Effector CD8-positive, alpha-beta T cell (primary cell): ENCODE measurements at places on chromosomes 11 and 22.
A peak's percentile ranks its signal among the peaks of the same experiment; 100 is the strongest.

DNA sequence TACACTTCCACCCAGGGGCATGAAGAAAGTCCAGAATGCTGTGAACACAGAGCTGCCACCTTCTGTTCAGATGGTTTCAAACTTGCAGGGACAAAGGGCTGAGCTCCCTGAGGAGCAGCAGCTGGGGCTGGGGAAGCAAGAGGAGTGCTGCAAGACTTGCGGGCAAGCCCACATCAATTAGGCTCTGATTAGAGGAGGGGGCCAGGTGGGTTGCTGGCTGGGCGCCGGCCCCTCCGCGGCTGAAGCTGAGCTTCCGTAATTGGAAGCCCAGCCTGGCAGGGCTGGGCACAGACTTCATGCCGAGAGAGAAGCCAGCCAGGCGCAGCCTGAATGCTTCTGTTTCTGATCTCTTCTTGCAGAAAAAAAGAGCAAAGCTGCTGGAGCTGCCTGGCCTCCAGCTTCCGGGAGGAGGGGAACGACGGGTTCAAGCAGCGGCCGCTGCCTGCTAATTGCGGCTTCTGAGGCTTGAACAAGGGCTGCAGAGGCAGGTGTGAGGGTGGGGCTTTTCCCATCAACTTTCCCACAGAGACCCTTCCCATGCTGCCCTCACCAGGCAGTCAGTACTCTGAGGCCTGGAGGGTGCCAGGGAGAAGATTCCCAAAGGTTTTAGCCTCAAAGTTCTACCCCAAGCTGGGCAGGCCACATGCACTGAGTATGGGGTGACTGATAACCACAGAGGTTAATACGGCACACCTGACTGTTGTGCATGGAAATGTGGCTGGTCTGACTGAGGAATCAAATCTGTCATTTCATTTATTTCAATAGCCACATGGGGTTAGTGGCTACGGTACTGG is 91.1 kb upstream of the LMO1 start:
- DNase-seq = no peak

- DNase-seq = no peak
Observed at GRCh38 chr11:78684377-78684776, 109.7 kb upstream of the NARS2 start.

GRCh38 chr11:119907878-119908572 is 179.0 kb upstream of the NECTIN1 start:
- no peak for DNase-seq

DNA sequence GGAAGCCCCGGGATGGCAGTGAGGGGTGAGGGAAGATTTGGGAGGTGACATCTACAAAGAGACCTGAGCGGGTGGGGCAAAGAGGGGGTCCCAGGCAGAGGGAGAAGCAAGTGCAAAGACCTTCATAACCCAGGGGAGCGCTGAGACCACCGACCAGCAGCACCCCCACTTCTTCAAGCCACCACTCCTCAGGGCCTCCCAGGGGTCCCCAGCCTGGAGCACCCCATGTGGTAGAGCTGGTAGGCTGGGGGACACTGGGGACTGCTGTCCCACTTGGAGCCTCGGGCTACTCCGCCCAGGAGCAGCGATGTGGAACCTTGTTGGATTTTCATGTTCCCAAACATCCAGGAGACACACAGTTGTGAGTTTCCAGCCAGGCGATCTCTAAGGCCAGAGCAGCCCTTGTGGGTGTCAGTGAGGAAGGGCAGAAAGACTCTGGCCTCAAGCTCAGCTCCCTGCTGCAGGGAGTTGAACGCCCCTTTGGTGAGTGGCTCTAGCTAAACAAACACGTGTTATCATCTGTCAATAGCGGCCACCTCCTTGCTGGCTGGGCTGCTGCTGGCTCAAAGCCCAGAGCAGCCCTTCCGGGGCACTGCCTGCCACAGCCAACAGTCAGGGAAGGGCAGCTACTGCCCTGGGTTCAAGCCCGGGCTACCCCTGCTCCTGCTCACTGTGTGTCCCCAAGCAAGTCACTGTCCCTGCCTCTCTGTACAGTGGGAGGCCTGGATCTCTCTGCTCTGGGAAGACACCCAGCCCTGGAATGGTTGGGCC is 25.7 kb upstream of the CHKA start:
- DNase-seq = no peak

DNA sequence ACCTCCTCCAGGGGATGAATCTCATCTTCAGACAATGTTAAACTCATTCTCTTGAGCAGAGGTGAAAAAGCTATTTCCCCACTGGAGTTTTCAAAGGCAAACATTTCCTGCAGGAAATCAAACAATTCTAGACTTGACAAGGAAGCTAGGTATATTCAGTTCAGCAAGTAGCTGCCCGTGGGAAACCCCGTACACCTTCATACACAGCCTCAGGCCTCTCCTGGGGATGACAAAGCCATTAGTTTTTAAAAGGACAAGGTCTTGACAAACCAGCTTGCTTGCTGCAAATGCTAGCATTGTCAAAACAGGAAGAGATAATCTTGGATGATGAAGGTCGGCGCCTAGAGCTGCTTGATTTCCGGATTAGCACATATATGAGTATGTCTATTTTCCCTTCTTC is 1630.8 kb upstream of the TENM4 start:
- no peak for DNase-seq

GRCh38 chr11:132898021-132898420 is 634.3 kb downstream of the OPCML start:
- no peak for DNase-seq

DNA sequence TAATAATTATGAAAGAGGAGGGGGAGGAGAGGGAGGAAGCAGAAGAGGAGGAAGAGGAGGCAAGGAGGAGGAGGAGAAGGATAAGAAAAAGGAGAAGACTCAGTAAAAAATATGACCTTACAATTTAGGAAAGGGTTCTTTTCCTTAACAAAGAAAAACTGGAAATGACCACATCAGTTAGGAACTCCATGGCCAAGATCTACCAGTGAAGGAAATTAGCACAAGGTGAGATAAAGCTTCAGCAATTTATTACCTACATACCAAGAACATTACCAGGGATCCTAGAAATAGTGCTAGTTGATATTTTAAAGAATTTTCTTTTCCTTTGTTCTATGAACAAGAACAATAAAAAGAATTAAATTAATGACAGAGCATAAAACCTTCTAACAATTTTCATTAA is 172.7 kb downstream of the LRRC4C start:
- DNase-seq = no peak

GRCh38 chr11:74015919-74016684 is 7.2 kb upstream of the UCP3 start:
- DNase-seq = no peak

- no peak for DNase-seq
Observed at GRCh38 chr11:1225386-1226225, 2.7 kb downstream of the MUC5B start.

DNA sequence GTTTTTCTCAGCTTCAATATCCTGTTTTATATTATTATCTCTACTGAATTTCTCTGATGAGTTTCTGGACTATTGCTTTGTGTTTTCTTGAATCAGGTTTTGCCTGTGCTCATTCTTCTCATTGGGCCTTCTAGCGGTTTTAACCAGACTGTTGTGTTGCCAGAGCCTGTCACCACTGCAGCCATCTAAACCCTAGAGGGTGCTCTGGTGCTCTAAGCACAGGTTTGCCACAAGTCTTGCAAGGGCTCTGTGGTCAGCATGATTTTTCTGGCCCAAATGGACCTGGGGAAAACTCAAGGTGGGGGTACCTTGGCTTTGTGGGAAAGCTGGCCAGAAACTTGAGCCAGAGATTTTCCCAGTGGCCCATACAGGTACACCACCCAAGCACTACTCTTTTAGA is 52.4 kb upstream of the TYR start:
- DNase-seq = no peak

DNA sequence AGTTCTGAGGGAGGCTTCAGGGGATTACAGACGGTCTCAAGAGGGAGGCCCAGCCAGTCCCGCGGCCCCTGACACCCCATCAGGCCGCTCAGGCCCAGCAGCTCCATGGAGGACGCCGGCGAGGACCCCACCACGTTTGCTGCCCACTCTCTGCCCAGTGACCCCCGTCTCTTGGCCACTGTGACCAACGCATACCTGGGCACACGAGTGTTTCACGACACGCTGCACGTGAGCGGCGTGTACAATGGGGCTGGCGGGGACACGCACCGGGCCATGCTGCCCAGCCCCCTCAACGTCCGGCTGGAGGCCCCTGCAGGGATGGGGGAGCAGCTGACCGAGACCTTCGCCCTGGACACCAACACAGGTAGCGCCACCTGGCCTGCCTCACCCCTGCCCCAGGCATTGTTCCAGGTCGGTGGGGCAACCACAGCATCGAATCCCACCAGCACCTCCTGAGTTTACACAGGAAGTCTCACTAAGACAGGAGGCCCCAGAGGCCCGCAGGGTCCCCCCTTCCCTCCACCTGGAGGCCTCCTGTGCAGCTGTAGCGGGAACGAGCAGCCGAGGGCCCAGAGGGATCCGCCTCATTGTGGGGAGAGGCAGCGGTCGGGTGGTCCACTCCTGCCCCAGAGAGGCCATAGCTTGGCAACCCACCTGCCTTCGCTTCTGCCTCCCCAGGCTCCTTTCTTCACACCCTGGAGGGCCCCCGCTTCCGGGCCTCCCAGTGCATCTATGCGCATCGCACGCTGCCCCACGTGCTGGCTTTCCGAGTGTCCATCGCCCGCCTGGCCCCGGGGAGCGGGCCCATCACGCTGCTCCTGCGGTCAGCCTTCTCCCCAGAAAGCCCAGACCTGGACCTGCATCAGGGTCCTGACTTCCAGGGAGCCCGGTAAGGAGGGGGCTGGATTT is 1.0 kb downstream of the PGGHG start:
- no peak for DNase-seq

GRCh38 chr11:130816546-130817329 is 99.5 kb downstream of the SNX19 start:
- DNase-seq = no peak

DNA sequence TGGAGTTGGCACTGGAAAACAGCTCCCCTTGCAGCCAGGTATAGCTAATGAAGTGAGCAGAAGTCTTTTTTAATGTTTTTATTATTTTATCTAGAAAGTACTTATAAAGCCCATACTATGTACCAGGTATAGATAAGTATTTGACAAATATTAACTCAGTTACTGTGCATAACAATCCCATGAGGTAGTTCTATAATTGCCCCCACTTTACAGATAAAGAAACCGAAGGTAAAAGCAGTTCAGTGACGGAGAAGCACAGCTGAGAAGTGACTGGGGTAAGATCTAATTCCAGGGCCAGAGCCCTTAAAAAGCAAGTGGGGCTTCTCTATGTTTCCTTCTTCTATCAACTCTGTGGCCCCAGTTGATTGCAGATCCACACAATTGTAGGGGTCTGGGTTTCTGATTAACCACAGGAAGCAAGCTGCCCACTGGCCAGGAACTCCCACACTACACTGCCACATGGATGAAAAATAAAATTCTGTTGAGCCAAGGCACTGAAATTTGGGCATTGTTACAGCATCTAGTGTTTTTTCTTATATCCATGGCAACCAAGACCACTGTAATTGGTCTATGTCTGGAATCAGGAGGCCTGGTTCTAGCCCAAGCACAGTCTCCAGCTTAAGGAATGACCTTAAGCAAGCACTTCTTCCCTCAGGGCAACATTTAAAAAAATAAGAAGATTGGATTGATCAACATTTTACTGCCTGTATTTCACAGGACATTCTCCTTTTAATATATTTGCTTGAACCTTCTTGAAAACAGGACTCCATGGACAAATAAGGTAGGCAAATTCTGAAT is 55.3 kb upstream of the TEAD1 start:
- no peak for DNase-seq

GRCh38 chr11:129888451-129888850 is 6.9 kb downstream of the NFRKB start:
- no peak for DNase-seq

- no peak for DNase-seq
Observed at GRCh38 chr11:12246147-12246546, 131.2 kb upstream of the PARVA start.

GRCh38 chr11:58914821-58915543 is 24.3 kb upstream of the GLYATL1 start:
- no peak for DNase-seq

DNA sequence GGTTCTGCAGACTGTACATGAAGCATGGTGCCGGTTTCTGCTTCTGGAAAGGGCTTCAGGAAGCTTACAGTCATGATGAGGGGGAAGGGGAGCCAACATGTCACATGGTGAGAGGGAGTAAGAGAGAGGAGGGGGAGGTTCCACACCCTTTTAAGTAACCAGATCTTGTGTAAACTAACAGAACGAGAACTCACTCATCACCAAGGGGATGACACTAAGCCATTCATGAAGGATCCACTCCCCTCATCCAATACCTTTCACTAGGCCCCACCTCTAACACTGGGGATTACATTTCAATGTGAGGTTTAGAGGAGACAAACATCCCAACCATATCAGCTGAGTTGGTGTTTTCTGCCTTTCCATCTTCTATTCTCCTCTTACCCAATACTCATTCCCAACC is 83.5 kb downstream of the BDNF start:
- DNase-seq = no peak

DNA sequence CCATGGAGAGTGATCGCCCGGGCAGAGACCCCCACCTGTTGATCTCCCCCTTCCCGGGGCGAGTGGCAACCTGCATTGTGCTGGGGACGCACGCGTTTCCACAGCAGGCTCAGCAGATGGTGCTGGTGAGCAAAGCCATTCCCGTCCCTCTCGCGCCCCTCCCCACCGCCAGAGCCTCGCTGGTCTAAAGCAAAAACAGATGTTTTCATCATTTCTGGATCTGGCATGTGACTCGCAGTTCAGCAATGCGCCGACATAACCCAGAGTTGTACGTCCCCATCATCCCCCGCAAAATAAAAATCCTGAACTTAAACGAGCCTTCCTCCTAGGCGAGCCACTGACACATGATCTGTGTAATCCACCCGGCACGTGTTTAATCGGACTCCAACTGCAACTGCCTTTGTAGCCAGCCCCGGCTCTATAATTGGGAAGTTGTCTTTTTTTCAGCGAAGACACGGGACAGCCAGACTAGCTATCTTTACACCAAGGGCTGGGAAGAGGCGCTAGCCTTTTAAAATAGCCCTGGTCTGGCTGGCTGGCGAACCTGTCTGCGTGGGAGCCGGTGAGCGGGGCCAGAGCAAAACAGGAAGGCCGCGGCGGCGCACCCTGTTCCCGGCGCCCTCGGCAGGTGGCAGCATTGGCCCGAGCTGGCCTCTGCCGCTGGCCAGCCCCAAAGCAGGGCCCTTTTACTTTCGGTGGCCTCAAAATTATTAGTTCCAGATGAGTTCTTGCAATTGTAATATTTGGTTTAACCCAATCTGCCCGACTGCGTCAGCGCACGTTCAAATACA is 203.0 kb upstream of the SORL1-AS1 start:
- peak; percentile 30 for DNase-seq

- DNase-seq = no peak
Observed at GRCh38 chr22:45907378-45907777, 69.6 kb downstream of the WNT7B start.

- DNase-seq = no peak
Observed at GRCh38 chr11:24297461-24297860, 199.4 kb upstream of the LUZP2 start.

DNA sequence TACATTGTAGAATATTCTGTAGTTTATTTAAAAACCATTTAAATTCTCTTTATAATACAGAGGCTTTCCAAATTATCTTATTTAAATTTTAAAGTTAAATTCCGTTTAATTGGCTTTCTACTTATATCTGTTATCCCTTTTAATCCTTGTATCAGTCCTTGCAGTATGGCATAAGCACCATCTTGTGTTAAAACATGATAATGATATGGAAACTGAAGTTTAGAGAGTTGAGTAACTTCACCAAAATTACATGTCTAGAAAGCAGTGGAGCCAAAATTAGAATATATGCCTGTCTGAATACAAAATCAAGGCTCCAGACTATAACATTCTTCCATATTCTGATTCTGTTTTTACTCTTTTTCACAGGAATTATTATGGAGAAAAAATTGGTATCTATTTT is 57.0 kb downstream of the ANO5 start:
- DNase-seq = no peak
